ENCODE measurements at places on chromosomes 7 and 10.

DNA sequence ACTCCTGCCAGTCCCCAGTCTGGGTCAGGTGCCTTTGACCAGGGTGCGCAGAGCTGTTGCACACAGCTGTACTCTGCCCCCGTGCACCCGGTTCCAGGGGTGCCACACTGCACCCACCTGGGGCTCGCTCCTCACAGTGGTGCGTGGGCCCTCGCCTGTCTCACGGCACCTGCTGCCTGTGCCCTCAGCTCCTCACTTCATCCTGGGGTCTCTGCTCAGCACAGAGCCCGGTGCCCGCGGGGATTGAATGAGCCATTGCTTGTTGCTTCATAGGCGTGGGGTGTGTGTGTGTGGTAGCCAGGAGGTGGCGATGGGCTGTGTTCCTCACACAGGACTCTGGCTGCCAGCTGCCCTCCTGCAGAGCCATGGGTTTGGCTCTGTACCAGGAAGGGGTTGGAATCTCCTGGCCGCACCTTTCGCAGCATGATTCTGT, 18.5 kb downstream of the EIF3B start:
- DNase-seq = no peak

DNA sequence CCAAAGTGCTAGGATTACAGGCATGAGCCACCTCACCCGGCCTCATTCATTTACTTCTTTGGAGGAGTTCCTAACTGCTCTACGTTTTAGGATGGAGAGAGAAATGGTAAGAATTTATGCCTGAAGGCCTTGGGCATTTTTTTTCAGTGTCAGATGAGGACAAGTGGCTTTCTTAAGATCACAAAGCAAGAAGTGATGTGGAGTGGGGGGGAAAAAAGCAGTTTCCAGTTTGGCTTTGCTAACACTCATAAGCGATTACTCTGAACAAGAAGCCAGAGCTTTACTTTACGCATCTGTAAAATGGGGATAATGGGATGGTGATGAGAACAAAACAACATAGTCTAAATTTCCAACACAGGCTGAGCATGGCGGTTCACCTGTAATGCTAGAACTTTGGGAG, 2.6 kb upstream of the PPIA start:
- peak; percentile 27 for DNase-seq

- DNase-seq = peak; percentile 9
Observed at GRCh38 chr10:98074315-98074911, 44.0 kb upstream of the CRTAC1 start.

DNA sequence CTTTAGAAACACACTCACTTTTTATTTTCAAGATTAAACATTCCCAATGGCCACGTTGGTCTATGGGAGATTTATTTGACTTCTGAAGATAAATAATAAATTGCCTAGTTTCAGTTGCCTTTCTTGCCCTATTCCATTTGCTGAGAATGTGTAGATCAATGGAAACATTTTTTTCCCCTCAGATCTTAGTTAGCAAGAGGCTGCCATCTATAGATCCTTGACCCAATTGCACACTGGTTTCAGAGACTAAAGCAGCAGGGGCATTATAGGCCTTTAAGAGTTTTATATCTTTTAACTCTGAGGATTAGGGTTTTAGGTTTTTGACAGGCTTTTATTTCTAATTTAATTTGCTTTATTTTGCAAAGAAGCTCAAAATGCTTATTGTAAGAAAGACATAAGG, 163.2 kb upstream of the GPR26 start:
- DNase-seq = no peak

GRCh38 chr7:16204953-16205352, 216.4 kb downstream of the CRPPA start:
- DNase-seq = no peak

- no peak for DNase-seq
Observed at GRCh38 chr10:113712755-113713639, 33.3 kb downstream of the CASP7 start.

- DNase-seq = peak; percentile 37
Observed at GRCh38 chr10:79275431-79275851, 71.8 kb upstream of the PPIF start.

DNA sequence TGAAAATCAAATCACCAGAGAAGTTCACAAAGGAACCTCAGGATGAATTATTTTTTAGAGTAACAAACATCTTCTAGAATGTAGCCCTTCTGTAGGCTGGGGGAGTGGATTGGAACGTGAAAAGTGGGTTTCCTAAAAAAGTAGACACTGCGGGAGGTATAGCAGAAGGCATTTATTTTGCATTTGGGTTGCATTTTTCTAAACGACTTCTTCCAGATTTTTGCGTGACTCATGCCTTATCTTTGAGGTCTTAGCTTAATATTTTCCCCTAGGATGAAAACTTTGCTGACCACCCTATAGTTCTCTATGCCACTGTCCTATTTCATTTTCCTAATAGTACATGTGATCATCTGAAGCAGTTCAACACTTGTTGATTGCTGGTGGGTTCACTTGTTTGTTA, 112.7 kb upstream of the JCAD start:
- peak; percentile 70 for DNase-seq

DNA sequence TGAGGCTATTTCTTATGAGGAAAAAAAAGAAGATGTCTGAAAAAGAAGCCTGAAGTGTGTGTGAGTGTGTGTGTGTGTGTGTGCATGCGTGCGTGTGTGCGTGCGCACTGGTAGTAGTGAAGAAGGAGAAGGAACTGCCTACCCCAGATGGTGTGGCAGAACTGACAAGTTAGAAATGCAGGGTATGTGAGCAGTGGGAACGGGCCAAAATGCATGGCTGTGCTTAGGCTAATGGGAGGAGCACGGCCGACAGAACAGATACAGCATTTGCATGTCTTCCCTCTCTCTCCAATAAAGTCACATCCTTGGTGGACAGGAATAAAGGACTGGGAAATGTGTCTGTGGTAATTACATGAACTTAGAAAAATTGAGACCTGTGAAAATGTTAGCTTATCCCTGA, 94.3 kb downstream of the IDE start:
- DNase-seq = no peak

- no peak for DNase-seq
Observed at GRCh38 chr10:124494046-124494807, 32.6 kb downstream of the LHPP start.

GRCh38 chr7:1850111-1850975, 180.3 kb downstream of the ELFN1 start:
- DNase-seq = no peak

DNA sequence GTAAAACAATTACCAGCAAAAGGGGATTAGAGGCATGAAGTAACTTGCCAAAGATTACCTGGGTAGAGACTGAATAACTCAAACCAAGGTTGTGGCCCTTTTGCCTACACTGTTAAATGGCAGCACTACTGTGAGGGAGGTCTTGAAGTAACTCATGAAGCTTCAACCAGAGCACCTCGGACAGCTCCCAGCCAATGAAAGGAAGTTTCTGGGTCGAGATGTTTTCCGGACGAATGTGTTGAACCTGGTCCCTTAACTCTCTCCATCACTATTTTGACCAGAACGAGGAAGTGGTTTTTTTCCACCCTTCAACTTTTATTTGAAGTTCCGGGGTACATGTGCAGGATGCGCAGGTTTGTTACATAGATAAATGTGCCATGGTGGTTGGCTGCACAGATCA, 133.6 kb upstream of the PRKCQ start:
- DNase-seq = peak; percentile 20

- no peak for DNase-seq
Observed at GRCh38 chr7:71290452-71290851, 158.5 kb downstream of the GALNT17 start.

DNA sequence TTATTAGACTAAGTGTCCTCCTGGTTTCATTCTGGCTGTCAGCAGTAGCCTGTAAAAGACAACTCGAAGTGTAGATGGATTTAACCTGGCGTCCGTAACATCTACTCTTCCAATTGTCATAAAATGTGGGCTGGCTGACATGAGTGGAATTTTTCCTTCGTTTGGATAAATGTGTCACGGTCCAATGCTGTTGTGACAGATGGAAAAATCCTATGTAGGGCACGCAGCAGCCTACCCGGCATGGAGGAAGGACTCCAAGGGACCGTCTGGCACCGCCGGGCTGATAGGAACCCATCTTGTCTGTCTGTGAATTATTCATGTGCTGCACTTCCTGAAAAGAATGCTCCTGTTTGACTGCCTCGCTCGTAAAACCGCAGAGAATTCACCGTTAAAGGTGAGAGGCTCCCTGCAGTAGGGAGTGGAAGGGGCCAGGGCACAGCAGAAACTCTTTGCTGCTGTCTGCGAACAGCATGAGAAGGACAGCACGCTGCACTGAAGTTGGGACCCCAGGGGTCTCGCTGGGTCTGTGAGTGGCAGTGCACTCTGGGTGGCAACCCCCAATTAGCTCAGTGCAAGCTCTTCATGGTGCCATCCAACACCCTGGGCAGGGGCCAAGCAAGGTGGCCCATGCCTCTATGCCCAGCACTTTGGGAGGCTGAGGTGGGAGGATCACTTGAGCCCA, 1.6 kb upstream of the ORAI2 start:
- DNase-seq = no peak

GRCh38 chr10:576130-576465, 113.4 kb downstream of the DIP2C start:
- peak; percentile 60 for DNase-seq
